ENCODE measurements at places on chromosomes 11 and 22. TPM values are rescaled to one million over a fixed set of nuclear protein-coding genes. Genes with fewer than 3 reads are reported as not detected.

DNA sequence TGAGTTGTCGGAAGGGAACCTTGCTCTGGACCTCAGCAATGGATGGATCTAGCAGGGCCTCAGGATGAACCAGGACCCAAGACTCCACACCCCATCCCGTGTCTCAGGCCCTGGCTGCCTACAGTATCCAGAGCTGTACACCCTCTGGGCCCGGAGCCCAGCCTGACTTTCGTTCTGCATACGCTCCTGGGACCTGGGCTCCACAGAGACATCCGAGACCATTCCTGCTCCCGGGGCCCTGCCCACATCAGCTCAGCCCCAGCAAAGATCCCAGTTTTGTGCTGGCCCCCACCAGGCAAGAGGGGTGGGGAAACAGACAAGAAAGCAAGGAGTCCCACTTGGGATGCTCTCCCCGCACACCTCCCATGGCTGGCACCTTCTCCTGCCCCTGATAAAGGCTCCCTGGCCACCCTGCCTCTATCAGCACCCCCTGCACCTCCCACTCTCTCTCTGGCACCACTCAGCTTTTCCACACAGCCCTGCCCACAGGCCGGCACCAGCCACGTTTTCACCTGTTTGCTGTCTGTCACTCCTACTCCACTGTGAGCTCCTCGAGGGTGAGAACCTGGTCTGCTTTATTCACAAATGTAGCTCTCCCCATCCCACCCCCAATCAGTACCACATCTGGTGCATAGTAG lies 64.5 kb upstream of the TCF20 start:
- DNase-seq: no peak

DNA sequence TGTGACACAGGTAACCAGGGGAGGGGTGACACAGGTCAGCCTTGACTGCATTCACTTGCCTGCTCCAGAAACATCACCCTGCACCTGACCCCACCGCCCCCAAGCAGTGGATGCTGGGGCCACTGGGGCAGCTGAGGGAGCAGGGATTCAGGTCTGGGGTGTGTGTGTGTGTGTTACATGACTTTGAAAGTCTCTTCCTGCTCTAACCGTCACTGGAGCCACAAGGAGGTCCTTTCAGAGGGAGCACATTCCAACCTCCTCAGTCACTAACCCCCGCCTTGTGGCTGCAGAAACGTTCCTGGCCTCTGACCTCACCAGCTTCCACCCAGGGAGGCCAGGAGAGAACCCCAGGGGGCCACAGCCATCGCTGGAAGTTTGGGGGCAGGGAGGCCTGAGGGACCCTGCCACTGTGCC lies 2.9 kb upstream of the FOSL1 start:
- DNase-seq: no peak

DNA sequence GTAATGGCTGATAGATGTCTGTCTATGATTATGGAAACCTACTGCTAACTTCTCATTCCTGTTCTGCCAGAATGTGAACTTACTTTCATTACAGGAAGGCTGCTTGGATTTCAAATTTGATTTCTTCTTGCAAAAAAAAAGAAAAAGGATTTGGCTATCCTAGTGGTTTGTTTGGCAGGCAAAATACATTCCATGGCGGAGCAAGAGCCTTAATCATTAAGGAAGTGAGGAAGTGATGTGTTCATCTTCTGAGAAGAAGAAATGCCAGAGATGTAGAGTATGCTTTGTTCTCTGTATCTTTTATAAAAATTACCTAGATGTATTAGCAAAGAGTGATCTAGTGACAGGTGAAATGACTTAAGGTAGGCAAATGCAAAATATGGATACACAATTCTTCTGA lies 356.3 kb downstream of the SOX6 start:
- DNase-seq: no peak

DNA sequence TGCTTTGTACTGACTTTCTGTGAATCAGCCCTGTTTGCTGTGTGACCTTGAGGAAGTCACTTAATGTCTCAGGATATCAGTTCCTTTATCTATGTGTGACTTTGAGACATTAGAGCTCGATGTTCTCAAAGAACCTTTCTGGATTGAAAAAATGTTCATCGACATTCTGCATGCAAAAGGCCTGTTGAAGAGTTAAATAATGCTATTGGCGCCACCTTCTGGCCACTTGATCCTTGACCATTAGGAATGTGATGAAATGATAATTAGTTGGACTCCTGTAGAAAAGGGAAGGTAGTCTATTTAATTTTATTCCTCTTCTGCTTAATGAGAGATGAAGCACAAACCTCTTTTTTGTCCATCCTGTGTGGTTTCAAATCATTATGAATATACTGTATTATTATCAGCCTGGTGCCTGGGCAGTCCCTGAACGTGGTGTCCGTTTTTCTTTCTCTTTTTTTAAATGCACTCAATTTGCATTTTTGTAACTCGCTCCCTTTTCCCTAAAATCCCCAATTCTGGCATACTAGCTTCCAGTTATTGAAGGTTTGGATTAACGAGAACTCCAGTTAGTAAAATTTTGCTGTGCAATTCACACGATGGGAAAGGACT lies 20.7 kb downstream of the ELF5 start:
- DNase-seq: no peak

- DNase-seq: no peak
These were observed 1375.2 kb downstream of the TBC1D22A start for GRCh38 chr22:48137640-48138039.

DNA sequence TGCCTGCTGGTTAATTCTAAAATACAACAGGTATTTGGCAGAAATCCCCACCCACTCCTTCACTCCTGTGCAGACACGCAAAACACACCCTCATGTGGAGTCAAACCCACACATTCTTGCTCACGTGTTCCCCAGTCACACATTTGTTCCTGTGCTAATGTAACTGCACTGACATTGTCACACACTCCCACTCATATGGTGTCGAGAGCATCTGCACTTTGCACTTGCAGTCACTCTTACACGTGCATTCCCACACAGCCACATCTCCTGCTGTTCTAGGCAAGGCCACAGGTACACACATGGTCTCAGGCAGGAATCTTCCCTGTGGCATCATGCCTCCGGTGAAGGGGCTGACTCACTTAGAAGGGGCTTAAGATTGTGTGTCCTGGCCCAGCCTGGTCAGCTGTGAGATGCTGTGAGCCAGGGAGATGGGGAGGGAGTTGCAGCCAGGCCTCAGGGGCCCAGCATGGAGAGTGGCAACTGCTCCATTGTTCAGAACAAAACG lies 395.0 kb downstream of the TENM4 start:
- DNase-seq: no peak

DNA sequence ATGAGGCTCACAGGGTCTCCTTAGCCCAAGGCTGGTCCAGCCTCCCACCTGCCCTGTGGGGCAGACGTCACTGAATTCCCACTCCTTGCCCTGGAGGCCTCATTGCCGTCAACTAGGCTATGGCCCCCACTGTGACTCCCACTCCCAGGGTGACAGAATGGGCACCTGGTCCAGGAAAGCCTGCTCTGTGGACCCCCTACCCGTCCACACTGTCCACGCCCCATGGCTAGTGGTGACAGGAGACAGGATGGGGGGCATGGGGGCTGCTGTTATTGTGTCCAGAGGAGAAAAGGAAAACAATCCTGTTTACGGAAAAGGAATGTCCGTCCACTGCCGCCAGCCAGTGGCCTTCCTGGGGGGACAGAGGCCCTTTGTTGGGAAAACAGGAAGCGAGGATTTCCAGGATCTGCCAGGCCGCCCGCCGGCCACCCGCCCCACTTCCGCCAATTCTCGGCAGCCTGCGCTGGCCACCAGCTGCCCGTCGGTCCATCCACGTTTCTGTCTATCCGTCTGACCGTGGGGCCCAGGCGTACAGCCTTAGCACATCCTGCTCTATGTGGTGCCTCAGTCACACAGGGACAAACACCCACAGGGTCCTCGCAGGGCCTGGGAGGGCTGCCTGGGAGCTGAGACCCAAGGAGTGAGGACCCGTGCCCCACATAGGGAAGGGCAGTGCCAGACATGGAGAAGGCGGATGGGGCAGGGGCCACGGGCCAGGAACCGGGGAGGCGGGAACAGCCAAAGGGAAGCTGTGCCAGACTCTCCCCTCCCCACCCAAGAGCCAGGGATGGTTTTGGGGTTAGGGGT lies 19.5 kb downstream of the CRELD2 start:
- DNase-seq: no peak

- DNase-seq: no peak
These were observed 1.5 kb downstream of the MS4A8 start for GRCh38 chr11:60700689-60701468.

- DNase-seq: no peak
These were observed 249.8 kb upstream of the BLID start for GRCh38 chr11:122365610-122366360.

DNA sequence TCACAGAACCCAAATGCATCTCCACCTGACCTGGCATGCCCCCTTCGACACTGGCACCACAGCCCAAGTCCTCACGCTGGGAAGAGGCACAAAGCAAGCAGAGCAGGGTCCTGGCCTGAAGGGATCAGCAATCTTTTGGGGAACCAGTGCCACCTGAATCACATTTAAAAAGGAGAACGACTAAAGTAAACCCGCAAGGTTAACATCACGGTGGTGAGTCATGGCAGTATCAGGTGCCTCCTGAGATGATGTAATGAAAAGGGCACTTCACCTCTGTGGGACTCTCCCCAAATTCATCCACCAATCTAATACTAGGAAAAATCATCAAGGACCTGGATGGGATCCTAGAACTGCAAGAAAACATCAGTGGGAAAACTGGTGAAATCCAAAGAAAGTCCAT lies 44.9 kb downstream of the PACSIN2 start:
- DNase-seq: no peak

GRCh38 chr11:43649501-43649900 lies 31.0 kb upstream of the HSD17B12 start:
- DNase-seq: no peak

GRCh38 chr11:94665116-94665659 lies 98.0 kb downstream of the PIWIL4 start:
- DNase-seq: no peak

GRCh38 chr11:114746013-114746412 lies 67.7 kb downstream of the NXPE2 start:
- DNase-seq: no peak

DNA sequence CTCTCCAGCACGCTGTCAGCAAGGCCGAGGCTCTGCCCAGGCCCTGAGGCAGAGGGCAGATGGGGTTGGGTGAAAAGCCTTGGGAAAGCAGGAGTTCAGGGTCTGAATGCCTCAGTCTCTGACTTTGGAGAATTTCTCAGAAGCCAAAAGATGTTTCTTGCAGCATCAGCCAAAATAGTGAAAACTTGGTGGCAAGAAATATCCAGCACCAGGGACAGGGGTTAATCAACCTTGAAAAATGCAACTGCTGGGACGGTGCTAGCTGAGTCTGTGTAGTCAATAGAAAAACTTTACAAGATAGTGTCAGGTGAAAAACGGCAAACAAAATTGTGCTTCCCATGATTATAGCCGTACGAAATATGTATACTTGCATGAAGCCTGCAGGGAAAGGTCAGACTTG lies 1.4 kb upstream of the ABCC8 start:
- no peak for DNase-seq

DNA sequence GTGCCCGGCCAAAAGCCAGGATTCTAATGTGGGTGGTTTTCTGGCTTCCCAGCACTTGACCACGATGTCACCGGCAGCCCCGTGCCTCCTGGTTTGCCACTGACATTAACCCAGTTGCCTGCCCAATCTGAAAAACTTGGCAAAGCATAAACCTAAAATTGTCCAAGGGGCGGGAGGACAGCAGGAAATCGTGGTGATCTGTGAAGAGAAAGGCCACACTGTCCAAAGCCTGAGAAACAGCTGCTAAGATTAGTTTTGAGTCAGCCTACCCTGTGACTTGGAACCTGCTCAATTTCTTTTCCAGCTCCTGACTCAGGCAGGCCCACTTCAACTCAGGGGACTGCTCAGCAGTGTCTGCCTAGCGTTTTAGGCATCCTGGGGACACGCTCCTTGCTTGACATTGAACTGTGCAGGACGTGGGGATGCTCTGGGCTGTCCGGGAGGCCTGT lies 8.2 kb upstream of the F2 start:
- DNase-seq: peak; percentile 64

DNA sequence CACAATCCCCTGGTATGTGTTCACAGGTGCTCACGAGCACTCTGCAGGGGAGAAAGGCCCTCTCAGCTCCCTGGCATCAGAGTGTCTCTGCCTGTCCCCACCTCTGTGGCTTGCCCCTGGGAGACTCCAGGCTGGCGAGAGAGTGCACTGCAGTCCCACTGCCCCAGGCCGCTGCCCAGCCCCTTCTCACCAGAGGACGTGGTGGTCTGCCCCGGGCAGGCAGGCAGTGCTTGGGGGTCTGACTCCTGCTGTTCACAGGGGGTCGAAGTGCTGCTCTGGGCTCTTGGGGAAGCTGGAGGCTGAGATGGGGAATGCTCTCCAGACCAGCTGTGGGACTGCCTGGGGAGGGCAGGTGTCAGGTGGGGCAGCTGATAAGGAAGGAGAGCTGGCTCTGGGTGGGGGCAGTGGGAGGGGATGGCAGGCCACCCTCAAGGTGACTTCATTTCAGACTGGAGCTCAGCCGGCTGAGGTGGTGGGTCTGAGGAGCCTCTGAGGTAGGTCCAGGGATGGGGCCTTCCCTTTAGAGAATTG lies 151.0 kb upstream of the B3GAT1 start:
- no peak for DNase-seq

- DNase-seq: no peak
These were observed 11.3 kb downstream of the LGALS12 start for GRCh38 chr11:63517156-63517555.

DNA sequence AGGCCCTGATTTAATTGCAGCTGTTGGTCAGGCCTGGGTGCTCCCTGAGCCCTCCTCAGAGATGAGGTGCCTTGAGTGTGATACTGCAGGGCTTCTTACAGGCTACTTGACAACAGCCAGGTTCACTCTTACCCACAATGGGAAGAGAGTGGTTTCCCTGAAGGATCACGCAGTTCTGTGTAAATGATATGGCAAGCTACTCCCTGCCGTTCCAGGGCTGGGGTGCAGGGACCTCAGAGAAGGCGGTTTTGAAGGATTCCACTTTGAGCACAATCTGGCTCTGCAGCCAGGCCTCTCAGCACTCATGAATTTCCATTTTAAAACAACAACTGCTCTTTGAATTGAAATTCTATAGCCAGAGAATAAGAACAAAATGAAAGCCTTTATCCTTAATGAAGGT lies 92.9 kb downstream of the SLC17A6 start:
- no peak for DNase-seq

DNA sequence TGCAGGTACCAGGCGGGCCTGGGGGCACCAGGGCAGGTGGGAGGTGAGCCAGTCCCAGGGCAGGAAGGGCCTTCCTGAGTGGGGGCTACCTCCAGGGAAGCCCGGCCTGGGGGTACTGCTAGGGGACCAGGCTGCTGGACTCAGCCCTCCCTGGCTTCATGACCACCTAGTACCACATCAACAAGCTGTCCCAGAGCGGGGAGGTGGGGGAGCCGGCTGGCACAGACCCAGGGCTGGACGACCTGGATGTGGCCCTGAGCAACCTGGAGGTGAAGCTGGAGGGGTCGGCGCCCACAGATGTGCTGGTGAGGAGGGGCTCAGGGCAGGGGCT lies 6.7 kb downstream of the TRPT1 start:
- DNase-seq: no peak

GRCh38 chr11:134754521-134755198 lies 342.6 kb upstream of the B3GAT1 start:
- DNase-seq: no peak

P2RX6 gene
- total RNA-seq: 3.5 TPM

DEFB131B gene
- not detected for total RNA-seq

TMEM45B gene
- not detected for total RNA-seq

EXPH5 gene
- 0.88 TPM for total RNA-seq

SERPING1 gene
- 94.6 TPM for total RNA-seq

MRGPRE gene
- 0.36 TPM for total RNA-seq

MAPK8IP2 gene
- total RNA-seq: 0.33 TPM

INPP5J gene
- total RNA-seq: 20.7 TPM

PTPRJ gene
- 6.8 TPM for total RNA-seq

All from left ventricle myocardium inferior (tissue), 1 donor.